ENCODE measurements at places on chromosomes 7 and 10.

DNA sequence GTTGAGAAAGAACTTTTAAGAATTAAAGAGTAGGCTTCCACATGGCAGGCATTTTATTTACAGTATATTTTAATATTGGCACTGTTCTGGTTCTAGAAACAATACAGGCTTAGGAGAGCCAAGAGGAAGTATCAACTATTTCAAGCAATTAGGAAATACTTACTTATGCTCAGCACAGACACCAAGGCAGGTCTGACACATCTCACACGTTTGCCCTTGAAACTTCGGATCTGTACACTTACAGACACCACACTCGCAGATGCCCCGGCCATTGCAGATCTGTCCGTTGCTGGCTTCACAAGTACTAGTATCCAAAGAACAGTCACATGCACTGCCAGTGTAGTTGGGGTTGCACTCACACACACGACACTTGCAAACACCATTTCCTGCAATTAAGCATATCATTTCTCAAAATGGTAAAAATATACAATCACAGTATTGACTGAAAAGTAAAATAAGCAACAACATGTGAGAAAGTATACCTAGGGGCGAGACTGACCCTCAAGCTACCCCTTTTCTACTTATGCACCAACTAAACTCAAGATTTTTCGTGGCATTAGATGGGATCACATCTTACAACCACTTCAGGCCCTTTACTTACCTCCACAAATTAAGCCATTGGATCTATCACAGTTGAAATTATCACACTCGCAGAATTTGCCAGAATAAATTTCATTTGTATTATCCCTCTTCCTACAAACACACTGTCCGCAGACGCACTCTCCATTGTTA, 46.6 kb downstream of the ITGB1 start:
- DNase-seq = no peak

DNA sequence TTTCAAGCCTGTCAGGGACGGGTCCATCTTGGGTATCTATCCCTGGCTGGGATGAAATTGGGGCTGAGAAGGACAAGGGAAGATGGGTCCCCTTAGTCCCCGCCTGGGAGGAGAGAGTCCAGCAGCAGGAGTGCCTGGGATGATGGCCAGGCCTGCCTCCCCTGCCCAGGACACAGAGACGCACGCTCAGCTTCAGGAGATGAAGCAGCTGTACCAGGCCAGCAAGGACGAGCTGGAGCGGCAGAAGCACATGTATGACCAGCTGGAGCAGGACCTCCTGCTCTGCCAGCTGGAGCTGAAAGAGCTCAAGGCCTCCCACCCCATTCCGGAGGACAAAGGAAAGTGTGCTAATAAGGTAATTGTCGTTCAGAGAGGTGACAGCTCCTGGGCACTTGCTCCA, 15.4 kb downstream of the CCDC136 start:
- DNase-seq = no peak

DNA sequence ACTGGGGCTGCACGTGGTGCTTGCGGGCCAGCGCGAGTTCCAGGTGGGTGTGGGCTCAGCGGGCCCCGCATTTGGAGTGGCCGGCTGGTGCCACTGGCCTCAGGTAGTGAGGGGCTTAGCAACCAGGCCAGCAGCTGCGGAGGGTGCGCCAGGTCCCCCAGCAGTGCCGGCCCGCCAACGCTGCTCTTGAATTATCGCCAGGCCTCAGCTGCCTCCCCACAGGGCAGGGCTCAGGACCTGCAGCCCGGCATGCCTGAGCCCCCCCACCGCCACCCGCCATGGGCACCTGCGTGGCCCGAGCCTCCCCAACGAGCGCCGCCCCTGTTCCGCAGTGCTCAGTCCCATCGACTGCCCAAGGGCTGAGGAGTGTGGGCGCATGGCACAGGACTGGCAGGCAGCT, 185.4 kb downstream of the TPK1 start:
- no peak for DNase-seq

DNA sequence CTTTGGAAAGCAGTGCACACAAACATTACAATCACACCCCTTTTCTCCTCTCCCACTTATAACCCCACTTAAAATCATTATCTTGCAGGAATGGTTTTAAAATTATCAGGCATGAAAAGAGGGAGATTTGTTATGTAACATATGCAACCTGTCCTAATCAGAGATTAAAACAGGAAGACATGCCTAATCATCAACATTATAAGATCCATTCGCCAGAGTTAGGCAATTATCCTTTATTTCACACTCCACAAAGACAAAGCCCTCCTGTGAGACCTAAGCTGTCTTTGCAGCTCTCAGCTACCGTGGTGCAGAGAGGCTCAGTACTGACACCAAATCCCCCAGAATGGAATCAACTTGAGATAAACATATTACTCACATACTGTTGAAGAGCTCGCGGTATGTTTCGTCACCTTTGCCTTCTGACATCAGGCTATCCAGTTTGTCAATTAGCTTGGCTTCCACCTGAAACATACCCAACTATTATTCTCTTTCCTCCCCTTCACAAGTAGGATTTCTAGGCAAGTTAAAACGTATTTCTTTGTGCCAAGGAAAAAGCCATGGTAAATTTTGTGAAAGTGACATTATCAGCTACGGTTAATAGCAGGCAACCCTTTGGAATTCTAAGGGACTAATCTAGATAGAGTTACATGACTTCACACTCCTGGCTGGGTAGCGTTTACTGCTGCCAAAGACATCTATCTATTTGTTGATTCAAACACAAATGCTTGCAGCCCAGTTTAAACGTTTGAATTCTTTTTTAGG, 226.2 kb upstream of the IMMP2L start:
- no peak for DNase-seq

GRCh38 chr10:97612386-97612785, 20.9 kb downstream of the MORN4 start:
- DNase-seq = peak; percentile 74

DNA sequence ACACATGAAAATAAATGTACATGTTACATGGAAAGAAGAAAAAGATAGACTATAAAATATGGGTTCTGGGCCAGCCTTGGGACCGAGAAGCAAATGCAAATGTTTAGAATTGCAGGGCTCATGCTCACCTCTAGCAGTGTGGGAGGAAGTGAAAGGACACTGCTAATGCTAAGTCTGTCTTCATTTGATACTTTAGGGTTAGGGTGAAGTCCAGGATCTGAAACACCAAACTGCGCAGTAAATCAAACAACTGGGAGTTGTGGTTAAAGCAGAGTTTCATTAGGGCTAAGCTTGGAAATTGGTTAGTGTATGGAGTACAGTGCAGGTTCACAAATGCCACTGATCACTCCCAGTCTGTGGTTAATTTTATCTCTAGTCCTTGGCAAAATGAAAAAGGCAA, 73.2 kb upstream of the PDK4 start:
- DNase-seq = no peak

GRCh38 chr10:13961097-13961496, 369.6 kb downstream of the FRMD4A start:
- DNase-seq = peak; percentile 84

DNA sequence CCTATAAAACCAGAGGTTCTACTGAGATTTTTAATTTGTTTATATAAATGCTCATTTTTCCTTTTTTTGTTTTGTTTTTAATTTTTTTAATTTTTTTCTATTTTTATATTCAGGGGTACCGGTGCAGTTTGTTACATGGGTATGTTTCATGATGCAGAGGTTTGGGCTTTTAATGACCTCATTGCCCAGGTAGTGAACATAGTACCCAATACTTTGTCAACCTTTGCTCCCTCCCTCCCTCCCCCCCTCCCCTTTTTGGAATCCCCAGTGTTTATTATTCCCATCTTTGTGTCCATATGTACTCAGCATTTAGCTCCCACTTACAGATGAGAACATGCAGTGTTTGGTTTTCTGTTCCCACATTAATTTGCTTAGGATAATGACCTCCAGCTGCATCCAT, 94.4 kb upstream of the NEBL start:
- DNase-seq = no peak

DNA sequence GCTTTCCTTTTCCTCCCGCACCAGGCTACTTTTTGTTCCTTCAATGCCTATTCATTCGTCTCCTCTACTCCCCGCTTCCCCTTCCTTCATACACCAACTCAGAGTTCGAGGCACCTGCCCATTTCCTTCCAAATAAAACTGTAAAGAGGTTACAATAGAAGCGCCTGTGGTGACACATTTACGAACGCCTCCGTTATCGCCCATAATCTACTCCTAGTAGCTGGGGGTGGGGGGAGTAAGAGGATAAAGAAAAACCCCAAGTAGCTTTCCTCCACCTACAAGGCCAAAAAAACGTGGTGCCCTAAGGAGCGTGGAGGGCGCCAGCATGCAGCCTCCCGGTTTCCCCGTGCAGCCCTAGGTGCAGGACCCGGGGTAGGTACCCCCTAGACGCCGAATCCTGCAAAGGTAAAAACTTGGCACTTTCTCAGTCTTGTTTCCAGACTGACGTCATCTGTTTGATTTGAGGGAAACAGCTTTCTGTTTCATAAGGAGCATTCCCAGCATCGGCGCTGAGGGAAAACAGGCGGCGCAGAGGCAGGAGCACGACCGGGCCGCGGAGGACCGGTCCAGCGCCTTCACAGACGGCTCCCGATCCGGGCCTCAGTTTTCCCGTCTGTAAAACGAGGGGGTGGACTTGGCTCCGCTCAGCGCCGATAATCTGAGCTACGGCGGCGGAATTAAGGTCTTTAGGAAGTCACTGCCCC, 922 bp downstream of the PPA1 start:
- DNase-seq = peak; percentile 29

- DNase-seq = no peak
Measured at GRCh38 chr10:128463991-128464760, 338.0 kb upstream of the MKI67 start.

GRCh38 chr10:119153661-119154060, 11.9 kb downstream of the SFXN4 start:
- no peak for DNase-seq

DNA sequence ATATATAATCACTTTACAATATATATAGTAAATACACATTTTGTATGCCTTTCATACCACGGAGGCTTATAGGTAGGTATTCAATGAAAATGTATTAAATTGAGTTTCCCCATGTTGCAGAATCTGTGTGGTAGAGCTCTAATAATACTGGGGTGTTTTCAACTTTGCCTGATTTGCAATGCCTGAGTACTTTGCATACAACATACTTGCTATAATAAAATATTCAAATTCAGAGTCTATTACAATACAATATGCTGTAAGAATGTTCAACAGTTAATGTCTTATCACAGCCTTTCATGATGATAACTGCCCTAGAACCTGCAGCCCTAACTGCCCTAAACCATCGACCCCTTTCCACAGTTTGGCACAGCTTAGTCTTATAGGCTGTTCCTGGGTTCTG, 114.6 kb downstream of the DGKI start:
- DNase-seq = no peak

Measured in HFFc6 (cell line).